HFFc6 (cell line): ENCODE measurements at places on chromosomes 12 and 14. TPM values are rescaled to one million over a fixed set of nuclear protein-coding genes. Genes with fewer than 3 reads are reported as not detected.

GRCh38 chr12:50612882-50613281 lies 108.1 kb downstream of the DIP2B start:
- H3K4me1 ChIP-seq = peaks cover 26% of the 10 kb centered on the region
- H3K36me3 ChIP-seq = 0 out of 2 replicates have a peak, but pooled peaks cover 7% of the 10 kb centered on the region
- peaks cover 3% of the 10 kb centered on the region; the same call in 1 of the 2 replicates for H3K27me3 ChIP-seq
- H3K27ac ChIP-seq = no peak overlapping the region

Gene KIF26A
- 0.06 to 0.09 TPM in 2 of 3 replicates, not detected in the other for total RNA-seq

GRCh38 chr14:104212206-104213095 lies 74.1 kb downstream of the KIF26A start:
- H3K4me3 ChIP-seq = no peak overlapping the region
- no peaks in the 10 kb centered on the region for H3K4me1 ChIP-seq
- H3K36me3 ChIP-seq = peaks cover 8% of the 10 kb centered on the region

DNA sequence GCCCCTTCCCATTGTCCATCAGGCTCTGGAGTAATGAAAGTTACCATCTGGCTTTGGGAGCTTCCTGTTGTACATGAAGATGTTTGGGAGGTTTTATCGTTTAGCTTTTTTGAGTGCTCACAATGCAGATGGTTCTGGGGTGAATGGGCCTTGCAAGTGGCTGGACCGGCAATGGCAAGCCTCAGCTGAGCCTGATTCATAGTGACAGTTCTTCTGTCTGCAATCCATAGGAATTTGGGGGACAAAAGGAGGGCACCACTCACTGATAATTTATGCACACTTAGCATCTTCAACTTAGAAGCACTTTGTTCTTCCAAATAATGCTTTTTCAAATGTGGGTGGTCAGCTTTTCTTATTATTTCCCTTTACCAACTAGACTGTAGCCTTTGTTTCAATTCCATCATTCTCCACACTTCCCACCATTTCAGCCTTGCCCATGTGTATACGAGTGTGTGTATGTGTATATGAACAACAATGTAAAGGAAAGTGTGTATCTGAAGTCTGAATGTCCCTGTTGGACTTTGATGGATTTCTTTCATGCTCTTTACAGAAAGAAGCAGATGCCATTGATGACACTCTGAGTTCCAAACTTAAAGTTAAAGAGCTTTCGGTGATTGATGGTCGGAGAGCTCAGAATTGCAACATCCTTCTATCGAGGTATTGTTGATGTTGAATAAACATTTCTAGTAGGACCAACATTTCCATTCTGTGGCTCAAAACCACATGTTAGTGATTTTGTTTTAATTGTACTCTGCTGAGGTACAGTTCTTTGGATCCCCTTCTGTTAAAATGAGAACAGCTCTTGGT lies 125.5 kb downstream of the GPR135 start:
- H3K36me3 ChIP-seq = peaks cover 14% of the 10 kb centered on the region
- H3K4me3 ChIP-seq = no peak overlapping the region
- peaks cover 62% of the 10 kb centered on the region for H3K4me1 ChIP-seq
- H3K27me3 ChIP-seq = no peaks in the 10 kb centered on the region
- no peak overlapping the region for H3K27ac ChIP-seq
